ENCODE measurements at places on chromosomes 13 and 19. TPM values are rescaled to one million over a fixed set of nuclear protein-coding genes. Genes with fewer than 3 reads are reported as not detected.

The CATSPERD gene
- not detected for total RNA-seq

The C19orf81 gene
- 5.9 TPM for total RNA-seq

The SIN3B gene
- 27.6 TPM for total RNA-seq

The MAP4K1 gene
- not detected for total RNA-seq

The HOMER3 gene
- total RNA-seq: 101 TPM

The LINGO3 gene
- not detected for total RNA-seq

The CLDN10 gene
- not detected for total RNA-seq

The SHISA2 gene
- 0.73 TPM for total RNA-seq

The CEACAM20 gene
- not detected for total RNA-seq

The ZNF835 gene
- total RNA-seq: 0.40 TPM

The B3GNT8 gene
- 1.5 TPM for total RNA-seq

The CEACAM21 gene
- total RNA-seq: 14.9 TPM

The SPTBN4 gene
- 0.13 TPM for total RNA-seq

The CBARP gene
- total RNA-seq: 3.1 TPM

The ADM5 gene
- 0.33 TPM for total RNA-seq

The CEACAM4 gene
- total RNA-seq: not detected

The PRRG2 gene
- total RNA-seq: 1.1 TPM

The FAM83E gene
- total RNA-seq: not detected

The SLC7A9 gene
- not detected for total RNA-seq

The CRX gene
- not detected for total RNA-seq

The NLRP9 gene
- total RNA-seq: not detected

The SLC17A7 gene
- 0.05 TPM for total RNA-seq

The GARIN5B gene
- total RNA-seq: not detected

The KCNN4 gene
- 3.2 TPM for total RNA-seq

Data from mammary microvascular endothelial cell (primary cell).